ENCODE measurements at places on chromosomes 13 and 19.
A peak's percentile ranks its signal among the peaks of the same experiment; 100 is the strongest.

- no peak for DNase-seq
These were observed 68.3 kb downstream of the LACC1 start for GRCh38 chr13:43947897-43948458.

GRCh38 chr19:38527466-38528136, 90.2 kb downstream of the MAP4K1 start:
- DNase-seq, result peak; percentile 27

- no peak for DNase-seq
These were observed 420.7 kb downstream of the PCDH9 start for GRCh38 chr13:66809485-66809884.

- no peak for DNase-seq
These were observed 7.6 kb upstream of the TSPAN16 start for GRCh38 chr19:11288349-11288748.

DNA sequence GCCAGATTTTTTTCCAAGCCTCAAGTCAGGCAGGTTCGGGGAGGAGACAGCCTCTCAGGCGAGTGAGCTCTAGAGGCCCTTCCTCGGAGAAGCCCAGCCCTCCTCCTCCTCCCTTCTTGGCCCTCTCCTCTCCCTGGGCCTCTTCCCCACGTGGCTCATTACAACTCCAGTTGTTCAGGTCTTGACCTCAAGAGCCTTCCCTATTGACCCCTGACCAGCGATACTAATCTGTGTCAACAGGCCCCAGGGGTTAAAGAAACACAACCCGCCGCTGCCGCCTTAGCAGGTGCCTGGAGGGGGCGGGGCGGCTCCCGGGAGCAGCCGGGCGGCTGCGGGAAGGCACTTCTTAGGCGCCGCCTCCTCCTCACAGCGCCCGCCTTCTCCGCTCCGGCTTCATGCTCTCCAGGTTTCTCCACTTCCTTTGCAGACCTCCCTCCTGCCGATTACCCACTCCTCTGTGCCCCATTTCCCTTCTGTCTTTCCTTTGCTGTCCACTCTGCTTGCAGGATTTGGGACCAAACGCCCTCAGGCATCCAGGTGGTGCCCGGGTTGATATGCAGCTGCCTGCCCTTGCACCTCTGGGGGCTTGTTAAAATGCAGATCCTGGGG, 51.0 kb downstream of the LYL1 start:
- DNase-seq, result peak; percentile 25

DNA sequence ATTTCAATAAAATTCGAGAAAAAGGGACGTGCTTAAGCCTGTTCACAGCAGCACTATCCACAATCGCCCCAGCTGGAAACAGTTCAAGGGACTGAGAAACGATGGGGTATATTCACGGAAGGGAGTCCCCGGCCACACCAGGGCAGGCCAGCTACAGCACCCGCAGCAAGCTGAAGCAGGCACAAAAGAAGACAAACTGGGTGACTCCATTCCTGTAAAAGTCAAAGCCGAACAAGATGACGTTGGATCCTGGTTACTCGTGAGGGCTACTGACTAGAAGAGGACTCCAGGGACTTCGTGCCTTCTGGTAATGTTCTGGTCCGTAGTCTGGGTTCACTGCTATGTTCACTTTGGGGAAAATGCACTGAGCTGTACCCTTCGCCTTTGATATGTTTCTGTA, 57.6 kb downstream of the COL4A1 start:
- no peak for DNase-seq

GRCh38 chr19:10419200-10419645, 1.1 kb upstream of the PDE4A start:
- DNase-seq, result peak; percentile 49

DNA sequence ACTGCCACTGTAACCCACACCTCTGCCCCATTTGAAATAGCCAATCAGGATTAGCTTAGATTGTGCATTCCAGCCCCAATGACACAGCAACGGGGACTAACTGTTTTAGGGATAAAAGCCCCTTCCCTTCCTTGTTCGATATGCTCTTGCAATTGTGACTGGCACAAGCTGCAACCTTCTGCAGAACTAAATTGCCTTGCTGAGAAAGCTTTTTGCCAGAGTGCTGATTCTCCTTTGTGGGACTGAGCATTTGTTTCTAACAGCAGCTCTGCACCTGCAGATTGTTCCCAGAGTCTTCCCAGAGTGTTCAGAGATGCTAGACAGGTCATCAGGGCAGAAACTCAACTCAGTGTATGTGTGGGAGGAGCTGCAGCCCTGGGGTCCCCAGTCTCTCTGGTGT, 115.8 kb downstream of the ZNF675 start:
- DNase-seq, result no peak

DNA sequence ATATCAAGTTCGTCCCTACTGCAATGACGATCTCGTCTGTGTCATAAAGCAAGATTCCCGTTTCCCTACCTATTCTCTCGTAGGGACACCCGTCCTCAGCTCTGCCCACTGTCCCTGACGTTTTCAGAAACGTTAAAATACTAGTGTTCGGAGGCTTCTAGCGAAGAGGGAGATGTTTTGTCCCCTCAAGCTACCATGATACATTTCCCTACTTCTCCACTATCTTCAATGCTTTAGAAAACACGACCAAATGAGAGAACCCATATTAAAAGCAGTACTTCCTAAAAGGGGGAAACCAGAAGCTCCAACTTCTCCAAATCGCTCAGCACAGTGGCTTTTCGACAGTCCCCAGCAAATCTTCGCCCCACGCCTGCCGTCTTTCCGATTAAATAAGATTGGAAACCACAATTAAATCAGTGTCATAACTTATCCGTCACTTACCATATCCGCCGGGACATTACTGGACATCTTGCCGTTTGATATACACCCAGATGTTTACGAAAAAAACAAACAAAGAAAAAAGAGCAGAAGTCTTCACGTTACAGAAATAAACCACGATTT, 1.3 kb downstream of the UBL3 start:
- DNase-seq, result peak; percentile 19

- DNase-seq, result no peak
These were observed 78.3 kb upstream of the IPO5 start for GRCh38 chr13:97875218-97875617.

DNA sequence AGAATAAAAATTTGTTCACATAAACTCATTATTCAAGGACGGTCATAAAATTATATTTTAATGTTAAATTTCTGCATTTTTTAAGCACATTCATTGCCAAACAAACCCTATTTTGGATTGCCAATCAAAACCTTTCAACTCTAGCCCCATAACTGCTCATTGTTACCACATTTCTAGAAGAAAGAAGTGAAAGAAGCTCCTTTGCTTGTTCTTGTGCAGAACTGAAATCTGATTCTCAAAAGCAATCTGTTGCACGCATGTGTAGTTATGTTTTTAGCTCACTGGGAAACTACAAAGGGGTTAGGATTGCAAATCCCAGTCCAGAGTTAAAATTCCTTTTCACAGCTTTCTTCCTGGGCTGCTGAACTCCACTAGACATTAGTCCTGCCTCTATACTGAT, 109.5 kb upstream of the MIR17HG start:
- DNase-seq, result no peak

- DNase-seq, result peak; percentile 17
These were observed 471 bp upstream of the INSR start for GRCh38 chr19:7294558-7295212.

DNA sequence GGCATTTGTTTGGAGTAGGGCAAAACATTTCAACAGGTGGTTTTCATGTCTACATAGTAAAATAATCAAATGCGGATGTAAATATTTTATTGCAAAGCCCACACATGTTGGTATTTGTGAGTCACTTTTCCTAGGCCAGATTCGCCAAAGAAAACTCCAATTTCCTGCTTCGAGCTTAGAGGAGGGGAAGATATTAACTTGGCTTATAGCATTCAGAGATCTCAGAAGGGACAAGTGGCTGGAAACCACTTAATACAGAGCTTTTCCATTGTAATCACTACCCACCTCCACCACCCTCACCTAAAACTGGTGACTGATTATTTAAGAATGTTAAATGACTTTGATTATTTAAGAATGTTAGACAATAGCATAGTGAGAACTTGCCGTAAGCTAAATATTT, 530.6 kb upstream of the SPRY2 start:
- no peak for DNase-seq

GRCh38 chr19:50713556-50714236, 5.9 kb downstream of the SHANK1 start:
- DNase-seq, result no peak

- no peak for DNase-seq
These were observed 27.2 kb downstream of the COLGALT1 start for GRCh38 chr19:17582613-17583012.

DNA sequence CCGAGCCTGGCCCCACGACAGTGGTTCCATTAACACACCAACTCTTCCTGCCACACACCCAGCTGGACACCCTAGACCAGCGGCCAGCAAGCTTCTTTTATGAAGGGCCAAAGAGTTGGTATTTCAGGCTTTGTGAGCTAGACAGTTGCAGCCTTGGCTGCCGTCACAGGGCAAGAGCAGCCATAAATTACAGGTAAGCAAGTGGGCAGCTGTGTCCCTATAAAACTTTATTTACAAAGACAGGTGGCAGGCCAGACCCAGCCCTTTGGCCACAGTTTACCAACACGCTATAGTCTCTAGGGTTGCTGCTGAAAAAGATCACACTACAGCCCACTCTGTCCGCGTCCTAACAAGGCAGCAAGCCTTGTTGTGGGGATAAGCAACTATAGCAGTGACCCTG, 13.3 kb downstream of the ELL start:
- DNase-seq, result no peak

All from activated naive CD4-positive, alpha-beta T cell treated with anti-CD3 and anti-CD28 coated beads, Interleukin-2, amount 50 U/mL, for 16 hours (primary cell).